ENCODE measurements at places on chromosomes 4 and X. TPM values are rescaled to one million over a fixed set of nuclear protein-coding genes. Genes with fewer than 3 reads are reported as not detected.

Gene TEC
- total RNA-seq = 2.8 TPM

Gene POU3F4
- total RNA-seq = not detected

Gene ADAMTS3
- not detected for total RNA-seq

Gene ETDA
- not detected for total RNA-seq

Gene DAPP1
- total RNA-seq = 13.3 TPM

Gene MAOA
- total RNA-seq = 0.36 TPM

Gene SPANXN3
- not detected for total RNA-seq

Gene CDS1
- total RNA-seq = 0.89 TPM

Gene CCDC160
- not detected for total RNA-seq
